ENCODE measurements at places on chromosomes 6 and 20. TPM values are rescaled to one million over a fixed set of nuclear protein-coding genes. Genes with fewer than 3 reads are reported as not detected.
A peak's percentile ranks its signal among the peaks of the same experiment; 100 is the strongest.

Gene HLA-G
- total RNA-seq: not detected

Gene GNAS-AS1
- total RNA-seq: 2.2 TPM

DNA sequence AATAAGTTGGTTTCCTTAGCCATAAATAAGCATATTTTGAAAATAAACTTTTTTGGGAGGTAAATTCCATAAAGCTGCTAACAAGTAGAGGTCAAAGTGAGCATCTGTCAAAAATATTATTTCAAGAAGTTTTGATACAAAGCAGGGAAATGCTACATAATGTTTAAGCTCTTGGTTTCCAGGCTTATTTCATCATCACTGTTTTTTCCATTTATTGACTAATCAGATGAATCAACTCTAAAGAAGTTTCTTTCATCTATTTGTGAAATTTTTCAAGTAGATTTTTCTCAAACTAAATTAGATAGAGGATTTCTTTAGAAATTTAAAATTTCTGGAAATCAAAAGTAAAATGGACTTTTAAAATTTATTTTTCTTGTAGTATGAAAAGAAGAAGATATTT lies 89.5 kb upstream of the TBX18 start:
- DNase-seq: peak; percentile 32

DNA sequence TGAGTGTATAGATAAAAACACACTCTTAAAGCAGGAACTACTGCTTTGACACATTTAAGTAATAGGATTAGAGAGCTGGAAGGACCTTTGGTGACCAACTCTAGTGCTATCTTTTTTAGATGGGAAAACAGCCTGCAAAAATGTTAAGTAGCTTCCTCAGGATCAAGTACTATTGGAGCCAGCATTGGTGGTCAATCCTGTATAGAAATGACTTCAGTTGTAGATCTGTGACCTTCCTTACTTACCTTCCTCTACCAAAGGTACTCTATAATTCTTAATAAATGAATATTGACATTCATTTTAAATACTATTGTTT lies 18.7 kb downstream of the KCNQ5 start:
- DNase-seq: no peak

All from MCF 10A (cell line).